Activated naive CD8-positive, alpha-beta T cell treated with anti-CD3 and anti-CD28 coated beads for 36 hours (primary cell): ENCODE measurements at places on chromosomes 12 and 14. TPM values are rescaled to one million over a fixed set of nuclear protein-coding genes. Genes with fewer than 3 reads are reported as not detected.

DNA sequence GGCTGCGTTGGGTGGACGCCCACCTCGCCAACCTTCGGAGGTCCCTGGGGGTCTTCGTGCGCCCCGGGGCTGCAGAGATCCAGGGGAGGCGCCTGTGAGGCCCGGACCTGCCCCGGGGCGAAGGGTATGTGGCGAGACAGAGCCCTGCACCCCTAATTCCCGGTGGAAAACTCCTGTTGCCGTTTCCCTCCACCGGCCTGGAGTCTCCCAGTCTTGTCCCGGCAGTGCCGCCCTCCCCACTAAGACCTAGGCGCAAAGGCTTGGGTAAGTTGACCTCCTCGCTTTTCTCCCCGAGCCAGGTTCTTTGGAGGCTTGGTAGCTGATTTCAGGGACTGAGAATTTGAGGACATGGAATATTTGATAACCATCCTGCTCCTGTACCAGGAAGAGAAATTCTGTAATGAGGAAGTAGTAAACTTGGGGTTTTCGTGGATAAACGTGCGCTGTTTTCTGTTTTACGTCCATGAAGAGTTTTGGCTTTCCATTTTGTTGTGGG lies 530 bp downstream of the APAF1 start:
- DNase-seq: no peak

The ARMH4 gene
- not detected for total RNA-seq

- no peak for DNase-seq
Measured at GRCh38 chr12:105555556-105556295, 225.2 kb downstream of the C12orf75 start.

DNA sequence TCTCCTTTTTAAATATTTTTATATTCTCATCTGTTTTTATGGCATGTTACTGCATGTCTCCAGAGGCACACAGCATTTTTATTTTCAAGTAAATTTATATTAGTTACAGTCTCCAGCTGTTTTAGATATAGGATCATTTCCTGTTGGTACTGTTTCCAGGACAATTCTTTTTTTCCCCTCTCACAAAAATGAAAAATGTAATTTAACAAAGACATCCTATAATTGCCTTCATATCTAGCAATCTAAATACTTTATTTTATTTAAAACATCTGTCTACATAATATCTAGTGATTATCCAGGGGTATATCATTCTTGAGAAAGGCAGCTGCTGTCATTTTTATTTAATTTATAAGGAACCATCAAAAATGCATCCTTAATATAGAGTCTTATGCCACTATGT lies 272.4 kb upstream of the NPAS3 start:
- no peak for DNase-seq

- DNase-seq: no peak
Measured at GRCh38 chr12:110971189-110971920, 51.0 kb upstream of the MYL2 start.

DNA sequence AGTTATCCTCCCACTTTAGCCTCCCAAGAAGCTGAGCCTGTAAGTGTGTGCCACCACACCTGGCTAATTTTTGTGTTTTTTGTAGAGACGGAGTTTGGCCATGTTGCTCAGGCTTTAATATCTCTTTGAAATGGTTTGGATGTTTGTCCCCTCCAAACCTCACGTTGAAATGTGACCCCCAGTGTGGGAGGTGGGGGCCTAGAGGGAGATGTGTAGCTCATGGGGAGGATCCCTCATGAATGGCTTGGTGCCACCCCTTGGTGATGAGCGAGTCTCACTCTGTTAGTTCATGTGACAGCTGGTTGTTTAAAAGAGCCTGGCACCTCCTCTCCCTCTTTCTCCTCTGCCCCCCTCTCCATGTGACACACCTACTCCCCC lies 23.6 kb upstream of the TTC7B start:
- no peak for DNase-seq

GRCh38 chr14:70171726-70172125 lies 17.0 kb downstream of the SLC8A3 start:
- DNase-seq: no peak

The PIK3C2G gene
- not detected for total RNA-seq

The RFX4 gene
- not detected for total RNA-seq

DNA sequence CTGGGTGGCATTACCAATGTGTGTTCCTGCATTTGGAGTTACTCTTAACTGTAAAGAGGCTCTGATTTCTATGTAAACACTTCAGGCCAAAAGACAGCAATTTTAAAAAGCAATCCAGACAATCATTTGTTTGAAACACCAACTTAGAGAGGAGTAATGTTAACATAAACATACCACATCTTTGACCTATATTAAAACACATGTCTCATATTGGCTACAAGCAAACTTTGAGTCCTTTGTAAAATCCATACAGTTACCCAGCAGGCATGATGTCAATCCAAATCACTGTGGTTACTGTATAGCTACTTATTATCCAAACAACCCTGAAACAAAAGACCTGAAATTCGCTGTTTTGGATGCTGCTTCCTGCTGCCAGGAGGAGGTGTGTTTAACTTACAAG lies 7.5 kb upstream of the G2E3 start:
- DNase-seq: no peak

The TAPBPL gene
- 26.6 TPM for total RNA-seq

The GZMB gene
- total RNA-seq: 1,271 TPM

DNA sequence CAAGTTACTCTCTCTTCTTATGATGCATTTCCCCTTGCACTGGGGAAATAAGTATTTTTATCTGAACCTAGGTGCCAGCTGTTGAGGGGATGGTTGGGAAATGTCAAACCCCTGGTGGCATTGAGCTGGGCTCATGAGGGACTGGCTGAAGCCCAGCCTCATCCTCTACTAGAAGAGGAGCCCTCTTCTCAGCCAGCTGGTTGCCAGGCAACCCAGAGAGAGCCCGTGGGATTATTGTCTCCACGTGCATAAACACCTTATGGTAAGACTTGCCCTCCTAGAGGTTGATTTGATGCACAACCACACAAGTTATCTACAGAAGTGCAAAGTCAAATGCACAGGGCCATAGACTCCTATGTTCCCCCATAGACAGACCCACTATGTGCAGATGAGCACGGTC lies 89.8 kb downstream of the WSCD2 start:
- DNase-seq: no peak

DNA sequence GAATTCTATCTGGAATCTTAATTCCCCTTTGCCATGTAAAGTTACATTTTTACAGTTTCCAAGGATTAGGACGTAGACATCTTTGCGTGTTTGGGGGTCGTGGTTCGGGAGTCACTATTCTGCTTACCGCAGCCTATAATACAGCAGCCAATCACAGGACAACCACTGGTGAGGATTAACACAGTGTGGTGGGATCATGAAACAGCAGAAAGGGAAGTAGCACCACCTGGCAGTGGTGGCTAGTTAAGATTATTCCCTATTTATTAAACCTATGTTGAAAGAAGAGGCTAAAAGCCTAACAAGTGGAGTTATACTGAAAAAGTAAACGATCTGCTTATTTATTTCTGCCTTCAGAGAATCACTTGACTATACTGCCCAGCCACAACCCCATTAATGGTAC lies 71.7 kb downstream of the IPO8 start:
- DNase-seq: no peak

- no peak for DNase-seq
Measured at GRCh38 chr12:2287151-2287550, 234.4 kb downstream of the CACNA1C start.

The HHIPL1 gene
- total RNA-seq: not detected

DNA sequence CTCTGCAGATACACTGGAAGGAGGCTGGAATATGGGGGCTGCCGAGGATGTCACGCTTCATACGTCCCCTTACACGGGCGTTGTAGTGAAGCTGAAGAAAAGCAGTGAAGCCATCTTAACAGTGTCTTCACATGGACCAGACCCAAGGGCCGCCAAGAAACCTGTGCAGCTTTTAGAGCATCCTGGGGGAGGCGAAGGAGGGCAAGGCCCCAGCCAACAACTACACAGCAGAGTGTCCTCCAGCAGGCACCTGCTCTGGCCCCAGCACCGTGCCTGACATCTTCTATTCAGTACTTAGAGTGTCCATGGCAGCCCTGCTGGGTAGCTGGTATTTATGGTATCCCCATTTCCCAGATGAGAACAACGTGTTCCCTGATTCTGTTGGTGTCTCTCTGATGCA lies 48.9 kb upstream of the RIN3 start:
- no peak for DNase-seq

- no peak for DNase-seq
Measured at GRCh38 chr12:76551482-76551888, 8.1 kb downstream of the OSBPL8 start.

The B3GNT4 gene
- 1.6 TPM for total RNA-seq

The ACTR10 gene
- 35.1 TPM for total RNA-seq

- no peak for DNase-seq
Measured at GRCh38 chr12:16972923-16973770, 367.2 kb upstream of the LMO3 start.

DNA sequence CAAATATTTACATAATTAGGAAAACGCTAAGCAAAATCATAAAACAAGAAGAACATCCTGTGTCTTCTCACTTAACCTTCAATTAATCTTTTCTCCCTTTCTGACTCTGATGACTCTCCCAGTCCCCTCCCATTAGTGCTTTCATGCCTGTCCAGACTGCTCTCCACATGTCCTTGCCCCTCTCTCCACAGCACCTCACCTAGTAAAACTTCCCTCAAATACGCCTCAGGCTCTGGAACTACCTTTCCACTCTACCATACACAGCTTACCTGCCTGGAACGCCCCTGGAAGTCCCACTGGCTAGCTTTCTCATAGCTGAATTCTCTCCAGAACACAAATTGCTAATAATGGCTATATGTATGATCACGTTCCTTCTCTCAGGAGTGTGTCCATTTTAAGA lies 44.7 kb downstream of the SLC5A8 start:
- no peak for DNase-seq

- no peak for DNase-seq
Measured at GRCh38 chr12:4723226-4723625, 3.0 kb downstream of the GALNT8 start.

The KRT6B gene
- not detected for total RNA-seq

- no peak for DNase-seq
Measured at GRCh38 chr12:25236626-25237025, 14.1 kb downstream of the KRAS start.

DNA sequence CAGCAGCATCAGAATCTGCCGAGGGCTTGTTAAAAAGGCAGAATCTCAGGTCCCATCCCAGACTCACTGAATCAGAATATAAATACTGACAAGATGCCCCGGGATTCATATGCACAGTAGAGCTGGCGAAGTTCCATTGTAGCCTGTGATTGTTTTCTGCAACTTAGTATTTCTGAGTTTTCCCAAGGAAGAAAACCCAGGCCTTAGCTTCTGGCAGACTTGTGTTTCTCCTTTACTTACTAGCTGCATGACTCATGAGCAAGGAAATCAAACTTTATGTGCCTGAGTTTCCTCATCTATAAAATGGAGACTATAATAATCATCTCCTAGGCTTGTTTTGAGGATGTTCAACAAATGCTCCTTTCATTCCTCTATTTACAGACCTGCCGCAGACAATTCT lies 278.5 kb upstream of the PLEKHG7 start:
- DNase-seq: no peak

- DNase-seq: no peak
Measured at GRCh38 chr12:109885616-109886015, 5.3 kb upstream of the GLTP start.

GRCh38 chr12:110199339-110200123 lies 75.4 kb downstream of the IFT81 start:
- DNase-seq: peak; percentile 8
